Activated CD4-positive, alpha-beta T cell treated with anti-CD3 and anti-CD28 coated beads, Interleukin-2, amount 10 ng/mL, durations not matched to agents 24 days and 14 days (primary cell): ENCODE measurements at places on chromosomes 4 and X. TPM values are rescaled to one million over a fixed set of nuclear protein-coding genes. Genes with fewer than 3 reads are reported as not detected.
A peak's percentile ranks its signal among the peaks of the same experiment; 100 is the strongest.

The TXK gene
- 7.6 and 8.0 TPM in 2 replicates for total RNA-seq

DNA sequence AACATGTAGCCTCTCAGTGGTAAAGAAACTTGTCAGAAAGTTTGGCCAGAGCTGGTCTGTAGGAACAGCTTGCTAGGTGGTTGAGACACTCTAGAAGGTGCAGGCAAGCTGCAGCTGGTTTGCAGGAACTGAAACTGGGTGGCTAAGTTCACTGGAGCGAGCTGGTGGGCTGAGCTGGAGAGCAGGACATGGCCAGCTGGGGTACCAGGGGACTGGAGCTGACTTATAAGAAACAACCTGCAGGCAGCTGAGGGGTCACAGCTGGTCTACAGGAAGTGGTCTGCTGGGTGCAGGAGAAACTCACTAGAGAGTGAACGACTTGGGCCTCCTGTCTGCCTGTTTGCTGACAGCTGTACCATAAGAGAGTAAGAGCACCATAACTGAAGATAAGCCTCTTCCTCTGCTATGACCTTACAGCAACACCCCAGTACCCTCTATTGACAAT lies 157.1 kb upstream of the LNX1 start:
- DNase-seq: no peak

GRCh38 chr4:12126474-12126873 lies 697.8 kb upstream of the HS3ST1 start:
- DNase-seq: no peak

DNA sequence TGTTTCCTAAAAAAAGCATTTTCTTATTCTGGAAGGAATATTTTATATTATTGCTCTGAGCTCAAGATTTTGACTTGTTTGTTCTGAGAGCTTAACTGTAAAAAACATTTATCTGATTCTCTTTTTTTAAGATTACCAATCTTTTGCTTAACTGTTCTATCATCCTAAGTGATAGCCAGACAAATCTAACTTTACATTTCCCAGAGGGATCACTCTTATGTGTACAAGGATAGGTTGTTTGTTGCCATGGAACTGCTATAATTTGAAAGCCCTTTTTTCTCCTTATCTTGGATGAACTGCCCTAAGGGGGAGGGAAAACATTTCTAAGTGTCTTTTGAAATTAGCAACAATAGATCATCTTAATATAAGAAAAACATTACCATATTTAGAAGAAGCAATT lies 494.7 kb downstream of the TRAM1L1 start:
- no peak for DNase-seq

DNA sequence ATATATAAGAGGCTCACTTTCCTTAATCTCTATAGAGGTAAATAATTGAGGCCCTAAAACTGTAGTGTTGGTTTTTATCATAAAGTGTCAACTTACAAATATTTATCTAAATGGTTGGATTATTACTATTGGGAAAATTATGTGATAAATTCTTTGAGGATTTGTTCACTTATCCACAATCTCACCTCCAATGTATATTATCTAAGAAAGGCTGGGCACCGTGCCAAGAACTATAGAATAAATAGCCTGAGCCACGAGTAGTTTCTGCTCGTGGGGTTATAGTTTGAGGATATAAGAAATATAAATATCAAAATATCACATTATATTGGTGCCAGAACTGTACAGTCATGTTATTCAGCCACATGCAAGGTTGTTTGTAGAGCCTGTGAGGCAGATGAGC lies 177.9 kb downstream of the VEGFC start:
- DNase-seq: no peak

DNA sequence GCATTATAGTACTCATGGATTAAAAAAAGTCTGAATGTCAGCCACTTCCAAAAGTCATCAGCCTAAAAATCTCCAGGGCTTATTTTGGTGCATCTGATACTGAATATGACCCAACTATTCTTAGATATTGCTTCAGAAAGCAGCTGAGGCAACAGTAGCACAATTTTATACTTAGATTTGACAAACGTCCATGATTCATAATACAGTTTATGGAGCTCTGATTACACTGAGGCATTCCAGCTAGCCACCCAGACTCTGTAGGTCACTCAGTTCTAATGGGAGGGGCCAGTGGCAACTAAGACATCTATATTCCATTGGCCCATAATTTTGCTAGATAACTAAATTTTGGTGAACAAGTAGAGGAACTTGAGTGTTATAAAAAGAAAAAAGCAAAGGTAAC lies 10.3 kb downstream of the SPATA4 start:
- no peak for DNase-seq

DNA sequence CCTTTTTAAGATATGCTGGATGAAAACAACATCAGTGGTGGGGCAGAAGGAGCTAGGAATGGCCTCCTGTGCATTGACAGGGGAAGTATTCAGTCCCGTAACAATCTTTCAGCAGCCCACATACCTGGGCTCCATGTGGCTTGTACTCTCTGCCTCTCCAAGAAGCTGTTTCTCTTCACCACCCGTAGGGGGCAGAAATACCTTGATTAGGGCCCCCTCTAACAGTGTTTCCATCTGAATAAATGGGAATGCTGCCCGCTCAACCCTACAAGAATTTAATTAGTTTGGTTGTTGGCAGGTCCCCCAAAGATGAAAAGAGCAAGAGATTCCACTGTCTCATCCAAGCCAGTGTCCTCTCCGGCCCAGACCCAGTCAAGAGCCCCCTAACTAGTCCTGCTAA lies 155.2 kb downstream of the SMIM20 start:
- DNase-seq: no peak

GRCh38 chr4:7021930-7022664 lies 21.1 kb upstream of the TADA2B start:
- DNase-seq: no peak

GRCh38 chr4:7984286-7984925 lies 44.7 kb upstream of the AFAP1 start:
- DNase-seq: no peak

DNA sequence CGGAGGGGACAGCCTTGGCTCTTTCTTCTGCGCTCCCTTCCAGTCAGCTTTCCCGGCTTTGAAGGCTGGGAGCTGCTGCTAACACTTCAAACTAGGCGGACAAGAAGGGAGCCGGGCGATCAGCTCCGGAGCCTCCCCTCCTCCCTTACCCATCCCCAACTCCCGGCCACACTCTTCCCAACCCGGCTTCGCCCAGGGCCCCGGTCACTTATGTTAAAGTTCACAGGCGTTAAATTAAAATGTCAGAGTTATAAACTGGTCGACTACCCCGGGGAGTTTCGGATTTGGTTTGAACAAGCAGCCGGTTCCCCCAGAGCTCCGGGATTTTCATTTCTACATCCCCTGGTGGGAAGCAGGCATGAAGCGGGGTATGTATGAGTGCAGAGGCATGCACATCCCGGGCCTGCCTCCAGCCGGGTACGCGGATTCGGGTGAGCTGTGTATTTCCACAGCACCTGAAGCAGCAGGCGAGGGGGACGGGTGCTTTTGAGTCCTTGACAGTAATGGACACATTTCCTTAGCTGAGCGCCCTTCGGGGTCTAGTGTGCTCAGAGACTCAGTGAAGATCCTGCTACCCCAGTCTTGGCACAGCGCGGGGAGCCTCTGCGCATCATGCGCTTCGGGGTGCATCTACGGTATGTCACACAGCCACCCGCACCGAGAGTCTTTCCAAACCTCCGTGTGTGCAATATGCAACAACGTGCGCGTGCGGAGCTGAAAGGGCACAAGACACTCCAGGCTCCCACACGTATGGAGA lies 880 bp downstream of the UNC5C start:
- DNase-seq: peak; percentile 58

DNA sequence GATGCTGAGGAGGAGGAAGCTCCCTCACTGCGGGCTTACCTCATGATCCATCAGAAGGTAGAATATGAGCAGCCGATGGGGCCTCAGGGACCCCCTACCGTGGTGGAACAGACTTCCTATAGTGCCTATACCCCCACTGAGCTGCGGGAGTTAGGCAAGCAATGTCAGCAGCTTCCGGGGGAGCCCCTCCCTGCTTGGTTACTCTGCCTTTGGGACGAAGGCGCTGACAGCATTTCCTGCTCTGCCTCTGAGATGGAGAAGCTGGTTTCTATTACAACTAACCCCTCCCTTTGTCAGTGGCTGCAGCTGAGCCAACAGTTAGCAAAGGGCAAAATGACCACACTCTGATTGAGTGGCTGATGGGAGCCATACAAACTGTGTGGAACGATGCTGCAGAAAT lies 430.7 kb downstream of the IDS start:
- peak; percentile 64 for DNase-seq

DNA sequence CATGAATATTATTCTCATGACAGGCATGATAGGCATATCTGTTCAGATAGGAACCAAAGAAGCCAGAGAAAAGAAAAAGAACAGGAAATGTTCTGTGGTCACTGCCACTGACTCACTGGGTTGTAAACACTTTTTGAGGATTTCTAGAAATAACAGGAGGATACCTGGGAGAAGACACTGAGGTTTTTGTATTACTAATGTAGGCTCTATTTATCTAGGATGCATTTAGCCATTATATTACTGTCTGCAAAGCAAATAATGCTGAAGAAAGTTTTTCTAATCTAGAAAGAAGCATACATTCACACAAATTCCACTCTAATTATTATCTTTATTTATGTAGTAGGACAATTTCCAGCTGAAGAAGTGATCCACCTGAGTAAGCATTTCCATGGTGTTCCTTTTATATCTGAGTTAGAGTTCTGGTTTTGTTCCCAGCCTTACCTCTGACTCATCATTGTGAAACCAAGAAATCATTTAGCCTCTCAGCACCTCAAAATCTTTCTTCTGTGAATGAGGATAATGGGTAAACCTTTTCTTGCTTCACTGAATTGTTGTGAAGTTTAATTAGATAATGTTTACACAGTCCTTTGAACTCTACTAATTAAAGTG lies 40.2 kb upstream of the EPGN start:
- no peak for DNase-seq

The CYP2U1 gene
- 0.90 and 0.96 TPM in 2 replicates for total RNA-seq

- peak; percentile 74 for DNase-seq
Observed at GRCh38 chr4:140243278-140243753, 89.3 kb upstream of the MAML3 start.

- DNase-seq: no peak
Observed at GRCh38 chrX:130915302-130915701, 12.3 kb upstream of the ENOX2 start.
